Immature natural killer cell (primary cell): ENCODE measurements at places on chromosomes 5 and 9. TPM values are rescaled to one million over a fixed set of nuclear protein-coding genes. Genes with fewer than 3 reads are reported as not detected.
A peak's percentile ranks its signal among the peaks of the same experiment; 100 is the strongest.

CDH6 gene
- polyA plus RNA-seq = not detected

FSD1L gene
- 0.26 TPM for polyA plus RNA-seq

CDX1 gene
- not detected for polyA plus RNA-seq

DNA sequence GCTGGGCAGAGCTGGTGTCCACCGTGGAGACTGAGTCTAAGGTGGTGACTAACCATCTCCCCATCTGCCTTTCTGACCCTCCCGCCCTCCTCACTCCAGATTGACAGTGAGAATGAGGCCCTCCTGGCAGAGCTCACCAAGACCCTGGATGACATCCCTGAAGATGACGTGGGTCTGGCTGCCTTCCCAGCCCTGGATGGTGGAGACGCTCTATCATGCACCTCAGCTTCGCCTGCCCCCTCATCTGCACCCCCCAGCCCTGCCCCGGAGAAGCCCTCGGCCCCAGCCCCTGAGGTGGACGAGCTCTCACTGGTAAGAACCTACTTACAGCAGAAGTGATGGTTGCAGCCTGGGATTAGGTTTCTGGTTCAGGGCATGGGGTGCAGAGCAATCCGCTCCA, 96.5 kb downstream of the PPARGC1B start:
- H3K36me3 ChIP-seq = no peaks in the 10 kb centered on the region
- no peak overlapping the region for H3K4me3 ChIP-seq
- DNase-seq = no peak
- peaks cover 3% of the 10 kb centered on the region for H3K27me3 ChIP-seq
- H3K4me1 ChIP-seq = no peaks in the 10 kb centered on the region
- no peak overlapping the region for H3K27ac ChIP-seq

DNA sequence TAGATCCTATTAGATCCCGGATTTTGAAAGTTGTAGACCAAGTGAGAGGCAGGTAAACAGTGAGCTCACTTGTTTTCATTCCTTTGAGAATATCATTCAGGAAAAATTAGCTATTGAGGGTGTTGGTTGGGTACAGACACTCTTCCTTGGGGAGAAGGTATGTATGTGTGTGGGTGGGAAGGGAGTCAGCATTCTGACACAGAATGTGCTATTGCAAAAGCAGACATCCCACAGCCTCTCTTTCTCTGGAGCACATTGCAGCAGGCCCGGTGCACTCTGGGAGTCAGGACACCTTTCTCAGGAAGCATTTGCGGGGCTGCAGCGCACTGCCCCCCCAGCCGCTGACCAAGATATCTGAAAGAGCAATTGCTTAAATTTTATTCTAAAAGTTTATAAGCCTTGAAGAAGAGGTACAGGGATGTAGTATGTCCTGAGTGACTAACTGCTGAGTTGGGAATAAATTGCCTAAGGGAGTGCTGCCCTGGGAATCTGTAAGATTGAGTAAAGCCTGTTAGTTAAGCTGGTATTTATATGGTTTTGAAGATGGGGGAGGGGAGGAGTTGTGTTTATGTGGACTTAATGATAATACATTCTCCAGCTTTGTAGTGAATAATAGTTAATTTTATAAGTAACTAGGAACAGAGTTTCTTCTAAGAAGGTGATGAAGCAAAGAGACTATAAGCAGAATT, 5.2 kb downstream of the TNFAIP8 start:
- no peak for DNase-seq
- peaks cover 100% of the 10 kb centered on the region for H3K4me1 ChIP-seq

- H3K4me1 ChIP-seq = peaks cover 30% of the 10 kb centered on the region
- no peaks in the 10 kb centered on the region for H3K36me3 ChIP-seq
- H3K4me3 ChIP-seq = peak overlapping the region; percentile 78
- H3K27me3 ChIP-seq = peaks cover 15% of the 10 kb centered on the region
- H3K27ac ChIP-seq = no peak overlapping the region
Measured at GRCh38 chr5:66828046-66828547, 231.9 kb downstream of the MAST4 start.

DNA sequence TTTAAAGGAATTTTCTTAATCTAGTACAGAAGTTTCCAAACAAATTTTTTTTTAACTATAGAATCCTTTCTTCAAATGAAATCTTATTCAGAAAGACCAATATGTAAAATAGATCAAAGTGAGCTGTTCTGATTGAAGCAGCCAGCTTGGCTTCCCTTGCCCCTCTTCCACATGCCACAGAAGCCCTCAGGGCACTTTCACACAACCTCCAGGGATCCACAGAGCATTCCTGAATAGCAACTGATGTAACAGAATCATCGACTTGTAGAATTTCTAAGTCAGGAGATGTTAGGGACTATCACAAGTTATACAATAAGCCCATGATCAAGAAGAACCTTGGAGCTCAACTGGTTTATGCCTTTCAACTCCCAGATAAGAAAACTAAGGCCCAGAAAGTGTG, 427.8 kb upstream of the C9orf72 start:
- no peaks in the 10 kb centered on the region for H3K27me3 ChIP-seq
- no peak overlapping the region for H3K4me3 ChIP-seq
- H3K36me3 ChIP-seq = no peaks in the 10 kb centered on the region
- H3K4me1 ChIP-seq = no peaks in the 10 kb centered on the region

DNA sequence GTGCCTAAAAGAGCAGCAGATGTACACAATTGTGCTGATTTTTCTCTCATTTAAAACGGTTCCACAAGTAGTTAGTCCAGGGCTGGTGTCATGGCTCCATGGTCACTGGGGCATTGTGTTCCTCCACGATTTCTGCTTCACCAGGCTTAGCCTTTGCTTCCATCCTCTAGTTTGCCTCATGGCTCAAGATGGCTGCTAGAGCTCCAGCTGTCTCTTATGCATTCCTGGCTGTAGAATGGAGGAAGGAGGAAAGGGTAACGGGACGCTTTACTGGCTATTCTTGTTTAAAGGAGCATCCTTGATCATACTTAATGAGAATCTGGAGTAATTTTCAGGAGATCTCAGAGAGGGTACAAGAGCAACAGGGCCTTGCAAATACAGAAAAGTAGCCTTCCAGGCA, 47.7 kb downstream of the BOD1 start:
- peaks cover 7% of the 10 kb centered on the region for H3K27me3 ChIP-seq
- H3K36me3 ChIP-seq = no peaks in the 10 kb centered on the region
- H3K4me3 ChIP-seq = no peak overlapping the region
- no peak for DNase-seq
- peaks cover 10% of the 10 kb centered on the region for H3K4me1 ChIP-seq
- no peak overlapping the region for H3K27ac ChIP-seq

DNA sequence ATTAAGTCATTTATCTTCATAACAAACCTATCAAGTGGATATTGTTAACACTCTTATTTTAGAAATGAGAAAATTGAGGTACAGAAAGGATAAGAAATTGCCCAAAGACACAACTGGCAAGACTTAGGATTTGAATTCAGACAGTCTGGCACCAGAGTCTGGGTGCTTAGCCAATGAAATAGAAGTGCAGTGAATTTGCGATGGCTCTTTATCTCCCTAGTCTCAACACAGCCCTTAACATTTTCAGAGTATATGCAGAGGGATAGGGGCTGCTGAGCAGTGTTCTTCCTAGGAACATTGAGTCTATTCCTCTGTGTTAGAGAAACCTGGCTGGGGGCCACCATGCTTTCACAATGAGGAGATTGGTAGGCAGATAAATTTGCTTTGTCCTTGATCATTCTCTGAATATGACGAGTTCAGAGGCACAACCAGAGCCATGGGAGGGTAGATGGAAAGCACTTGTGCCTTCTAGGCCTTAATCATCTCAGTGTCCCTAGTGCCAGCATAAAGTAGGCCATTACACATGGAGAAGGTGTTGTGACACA, 6.1 kb upstream of the FSD1L start:
- H3K27ac ChIP-seq = no peak overlapping the region
- no peaks in the 10 kb centered on the region for H3K27me3 ChIP-seq
- no peaks in the 10 kb centered on the region for H3K4me1 ChIP-seq
- no peak for DNase-seq
- H3K4me3 ChIP-seq = no peak overlapping the region

DNA sequence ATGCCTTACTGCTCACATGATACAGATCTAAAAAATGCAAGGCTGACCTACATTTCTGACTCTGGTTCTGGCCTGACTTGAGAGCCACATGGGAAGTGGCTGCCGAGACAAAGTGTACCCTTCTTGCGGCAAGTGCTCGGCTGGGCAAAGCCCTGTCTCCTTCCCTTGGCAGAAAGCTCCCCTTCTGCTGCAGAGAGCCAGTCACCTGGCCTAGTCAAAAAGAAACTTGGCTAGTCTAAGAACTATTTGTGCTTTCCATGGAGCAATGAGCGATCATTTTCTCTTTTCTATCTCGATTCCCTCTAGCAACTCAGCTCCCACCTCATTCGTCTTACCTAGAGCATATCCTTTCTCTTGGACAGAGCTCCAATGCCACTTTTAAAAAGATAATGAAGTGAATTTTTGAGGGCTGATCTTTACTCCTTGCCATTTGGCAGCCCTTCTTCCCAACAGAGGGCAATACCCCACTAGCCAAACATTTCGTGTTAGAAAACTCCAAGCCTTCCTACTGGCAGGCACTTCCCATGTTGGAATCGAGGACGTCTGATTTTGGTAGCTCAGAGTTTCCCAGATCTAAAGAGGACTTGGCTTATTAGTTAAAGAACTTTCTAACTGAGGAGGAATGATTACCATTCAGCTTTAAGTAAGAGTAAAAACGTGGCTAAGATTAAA, 108.1 kb upstream of the PRRC1 start:
- no peak for DNase-seq
- H3K36me3 ChIP-seq = no peaks in the 10 kb centered on the region
- H3K27ac ChIP-seq = no peak overlapping the region
- no peaks in the 10 kb centered on the region for H3K27me3 ChIP-seq
- H3K4me1 ChIP-seq = no peaks in the 10 kb centered on the region

DNA sequence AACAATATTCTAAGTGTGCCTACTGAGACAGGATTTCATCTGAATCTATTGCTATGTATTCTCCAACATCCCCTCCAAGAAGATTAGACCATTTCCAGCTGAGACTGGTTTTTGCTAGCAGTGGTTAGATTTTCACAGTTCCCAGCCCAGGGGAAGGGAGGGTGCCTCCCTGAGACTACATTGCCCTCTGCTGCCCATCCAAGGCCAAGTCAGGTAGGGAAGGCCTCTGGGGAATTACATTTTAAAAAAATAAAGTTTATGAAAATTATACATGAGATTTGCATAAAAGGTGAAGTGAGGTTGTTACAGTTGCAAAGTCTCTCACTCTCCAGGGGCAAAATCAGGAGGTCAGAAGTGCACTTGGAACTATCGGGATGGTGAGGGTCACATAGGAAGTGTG, 28.0 kb upstream of the SYK start:
- no peaks in the 10 kb centered on the region for H3K36me3 ChIP-seq
- no peak overlapping the region for H3K27ac ChIP-seq
- DNase-seq = no peak
- no peaks in the 10 kb centered on the region for H3K4me1 ChIP-seq
- H3K27me3 ChIP-seq = peaks cover 3% of the 10 kb centered on the region
- H3K4me3 ChIP-seq = no peak overlapping the region
